SIG-M5 (cell line): ENCODE measurements at places on chromosomes 12 and 14.

DNA sequence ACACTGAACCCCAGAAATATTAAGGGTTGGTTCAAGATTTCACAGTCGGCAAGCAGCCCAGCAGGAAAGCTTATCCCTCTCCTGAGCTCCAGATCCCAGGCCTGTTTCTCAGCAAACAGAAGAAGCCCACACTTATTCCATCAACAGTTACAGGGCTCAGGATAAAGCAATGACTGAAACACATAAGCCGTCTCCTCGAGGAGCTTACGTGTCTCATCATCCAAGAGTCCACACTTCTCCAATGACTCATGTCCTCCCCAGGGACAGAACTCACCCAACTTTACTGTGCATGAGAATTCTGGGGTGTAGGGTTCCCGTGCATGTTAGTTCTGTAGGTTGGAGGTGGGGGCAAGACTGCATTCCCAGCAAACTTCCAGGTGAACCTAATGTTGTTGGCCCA lies 31.2 kb downstream of the GSC start:
- no peak for DNase-seq

- DNase-seq, result no peak
Observed at GRCh38 chr12:46453428-46453827, 80.9 kb upstream of the SLC38A2 start.

- DNase-seq, result no peak
Observed at GRCh38 chr14:40053416-40053815, 621.2 kb upstream of the FBXO33 start.

GRCh38 chr12:55034218-55034617 lies 14.4 kb downstream of the NEUROD4 start:
- no peak for DNase-seq

DNA sequence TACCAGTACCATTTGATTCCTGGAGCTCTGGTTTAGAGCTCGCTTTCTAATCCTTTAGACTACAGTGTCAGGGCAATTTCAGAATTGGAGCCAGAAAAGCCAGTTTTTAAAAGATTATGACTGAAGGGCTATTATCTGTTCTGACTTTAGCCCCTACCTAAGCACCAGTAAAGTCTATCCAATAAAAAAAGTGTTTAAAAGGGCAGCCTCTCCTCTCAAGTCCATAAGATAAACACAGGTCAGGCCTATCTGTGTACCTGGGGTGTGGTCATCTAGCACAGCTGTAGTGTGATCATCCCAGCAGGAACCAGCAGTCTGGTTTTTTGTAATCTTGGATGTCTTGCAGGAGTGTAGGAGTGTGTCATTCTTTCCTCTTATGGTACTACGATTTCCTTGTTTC lies 6.6 kb downstream of the APPL2 start:
- DNase-seq, result no peak

GRCh38 chr14:99612071-99612737 lies 8.2 kb upstream of the CCDC85C start:
- DNase-seq, result no peak

- no peak for DNase-seq
Observed at GRCh38 chr12:104567832-104568486, 111.2 kb downstream of the CHST11 start.

DNA sequence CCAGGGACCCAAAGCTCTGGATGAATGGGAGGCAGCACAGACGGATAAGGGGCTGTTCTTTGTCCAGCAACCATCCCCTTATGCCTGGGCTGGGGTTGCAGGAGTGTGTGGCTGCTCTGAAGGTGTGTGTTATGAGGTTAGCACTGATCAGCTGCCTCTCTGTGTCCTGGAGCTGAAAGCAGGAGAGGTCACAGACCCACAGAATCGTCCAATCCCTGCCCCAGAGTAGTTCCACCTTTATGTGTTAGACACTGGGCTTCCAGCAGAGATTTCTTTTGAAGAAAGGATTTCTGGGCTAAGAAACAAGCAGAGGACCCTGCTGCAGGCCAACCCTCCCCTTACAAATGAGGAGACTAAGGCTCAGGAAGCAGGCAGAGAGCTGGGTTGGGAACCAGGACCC lies 62.4 kb downstream of the ARL6IP4 start:
- DNase-seq, result no peak

DNA sequence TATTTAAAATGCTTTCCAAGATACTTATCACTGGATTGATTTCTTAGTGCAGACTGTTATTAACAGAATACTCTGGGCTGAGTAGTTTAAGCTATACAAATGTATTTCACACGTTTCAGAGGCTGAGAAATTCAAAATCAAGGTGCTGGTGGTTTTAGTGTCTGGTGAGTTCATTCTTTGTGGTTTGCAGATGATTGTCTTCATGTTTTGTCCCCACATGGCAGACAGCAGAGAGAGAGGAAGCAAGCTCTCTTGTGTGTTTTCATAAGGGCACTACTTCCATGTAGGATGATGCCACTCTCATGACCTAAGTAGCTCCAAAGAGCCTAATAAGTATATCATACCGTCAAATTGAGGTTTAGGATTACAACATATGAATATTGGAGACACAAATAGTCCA lies 1348.9 kb upstream of the FLRT2 start:
- DNase-seq, result no peak

DNA sequence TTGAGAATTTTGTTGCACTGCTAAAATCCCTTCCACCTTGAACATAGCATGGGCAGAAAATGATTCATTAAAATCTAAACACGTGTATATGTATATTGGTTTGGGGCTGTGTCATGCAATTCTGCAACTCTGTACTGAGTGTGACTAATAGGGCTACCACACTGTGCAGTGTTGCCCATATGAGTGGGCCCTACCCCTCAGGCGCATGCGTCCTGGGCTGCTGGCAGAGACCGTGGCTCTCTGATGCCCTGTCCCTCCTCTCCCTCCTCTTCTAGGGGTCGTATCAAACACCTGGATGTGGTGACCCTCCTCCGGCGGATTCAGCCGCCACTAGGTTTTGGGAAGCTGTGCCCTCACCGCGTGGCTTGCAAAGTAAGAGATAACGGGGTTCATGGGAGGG lies 128.4 kb upstream of the FKBP4 start:
- DNase-seq, result no peak

- no peak for DNase-seq
Observed at GRCh38 chr12:11701433-11701832, 52.0 kb downstream of the ETV6 start.

DNA sequence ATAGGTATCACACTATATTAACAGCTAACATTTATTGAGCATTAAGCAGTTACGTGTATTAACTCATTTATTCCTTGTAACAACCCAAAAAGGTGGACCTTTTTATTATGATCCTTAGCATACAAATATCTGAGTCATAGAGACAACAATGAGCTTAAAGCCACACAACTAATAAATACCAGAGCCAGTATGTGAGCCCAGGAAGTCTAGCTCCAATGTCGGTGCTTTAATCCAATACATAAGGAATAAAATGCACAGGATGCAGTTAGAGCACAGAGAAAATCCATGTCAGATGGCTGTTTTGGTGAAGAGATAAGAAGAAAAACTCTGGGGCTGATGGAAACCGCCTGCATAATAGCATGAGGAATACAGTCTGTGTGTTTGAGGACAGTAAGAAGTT lies 888.6 kb downstream of the TMTC2 start:
- DNase-seq, result no peak

DNA sequence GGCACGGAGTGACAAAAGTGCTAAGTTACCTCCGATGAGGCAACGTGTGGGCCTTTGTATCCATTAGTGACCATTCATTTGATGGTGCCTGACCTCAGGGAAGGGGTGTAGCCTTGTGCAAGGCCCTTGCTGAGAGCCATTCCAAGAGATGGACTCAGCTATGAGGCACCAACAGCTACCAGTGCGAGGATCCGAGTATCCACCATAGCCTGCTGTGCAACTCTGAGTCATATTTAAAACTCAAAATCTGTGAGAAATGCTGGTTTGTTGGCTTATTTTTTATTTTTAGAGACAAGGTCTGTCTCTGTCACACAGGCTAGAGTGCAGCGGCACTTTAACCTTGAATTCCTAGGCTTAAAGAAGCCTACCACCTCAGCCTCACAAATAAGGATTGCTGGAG lies 25.1 kb upstream of the WNK1 start:
- no peak for DNase-seq

DNA sequence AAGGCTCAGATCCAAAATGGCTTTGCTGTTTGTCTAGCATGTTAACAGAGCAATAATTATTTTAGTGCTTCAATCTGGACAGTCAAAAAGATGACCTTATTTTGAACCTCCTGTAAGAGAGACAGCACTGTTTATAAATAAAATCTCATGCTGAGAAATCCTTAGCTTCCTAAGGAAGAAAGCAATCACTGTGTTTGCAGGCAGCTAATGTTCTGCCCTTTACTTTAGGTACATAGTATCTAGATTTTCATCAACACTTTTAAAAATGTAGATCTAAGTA lies 105.3 kb downstream of the PRKD1 start:
- DNase-seq, result no peak
